SW480 (cell line): ENCODE measurements at places on chromosomes 4 and X.
A peak's percentile ranks its signal among the peaks of the same experiment; 100 is the strongest.

DNA sequence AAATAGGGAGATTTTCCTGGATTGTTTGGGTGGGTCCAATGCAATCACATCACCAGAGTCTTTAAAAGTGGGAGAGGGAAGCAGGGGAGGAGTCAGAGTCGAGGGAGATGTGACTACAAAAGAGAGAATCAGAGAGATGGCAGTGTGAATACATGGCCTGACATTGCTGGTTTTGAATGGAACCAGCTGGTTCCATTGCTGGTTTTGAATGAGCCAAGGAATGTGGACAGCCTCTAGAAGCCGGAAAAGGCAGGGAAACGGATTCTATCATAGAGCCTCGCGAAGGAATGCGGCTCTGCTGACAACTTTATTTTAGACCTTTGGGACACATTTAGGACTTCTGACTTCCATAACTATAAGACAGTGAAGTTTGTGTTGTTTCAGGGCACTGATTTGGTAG lies 627.0 kb upstream of the HTR2C start:
- no peak for DNase-seq

DNA sequence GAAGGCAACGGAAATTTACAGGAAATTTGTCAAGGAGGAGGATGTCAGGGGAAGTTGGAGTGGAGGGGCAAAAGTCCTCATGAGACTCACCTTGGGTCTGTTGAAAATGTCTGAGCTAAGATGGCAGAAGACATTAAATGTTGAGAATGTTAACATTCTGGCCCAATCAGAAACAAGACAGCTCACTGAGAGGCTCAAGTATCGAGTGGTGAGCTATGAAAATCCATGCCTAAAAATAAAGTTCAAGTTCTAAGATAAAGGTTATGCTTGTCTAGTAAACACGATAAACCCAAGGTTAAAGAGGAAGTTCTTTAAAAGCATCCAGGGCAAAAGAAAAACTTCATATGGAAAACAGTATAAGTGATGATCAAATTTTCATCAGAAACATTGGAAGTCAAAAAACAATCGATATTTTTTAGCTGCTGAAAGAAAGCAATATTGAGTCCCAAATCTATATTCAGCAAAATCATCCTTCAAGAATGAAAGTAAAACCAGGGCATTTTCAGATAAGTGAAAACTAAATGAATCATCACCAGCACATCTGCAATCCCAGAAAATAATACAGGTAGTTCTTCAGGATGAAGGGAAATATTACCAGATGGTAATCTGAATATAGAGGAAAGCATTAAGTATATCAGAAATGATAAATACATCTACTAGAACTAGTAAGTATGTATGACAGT lies 462.4 kb downstream of the TLL1 start:
- no peak for DNase-seq

GRCh38 chr4:11342401-11342800 lies 86.3 kb downstream of the HS3ST1 start:
- no peak for DNase-seq

GRCh38 chr4:41921476-41921875 lies 13.8 kb upstream of the TMEM33 start:
- DNase-seq, result no peak

DNA sequence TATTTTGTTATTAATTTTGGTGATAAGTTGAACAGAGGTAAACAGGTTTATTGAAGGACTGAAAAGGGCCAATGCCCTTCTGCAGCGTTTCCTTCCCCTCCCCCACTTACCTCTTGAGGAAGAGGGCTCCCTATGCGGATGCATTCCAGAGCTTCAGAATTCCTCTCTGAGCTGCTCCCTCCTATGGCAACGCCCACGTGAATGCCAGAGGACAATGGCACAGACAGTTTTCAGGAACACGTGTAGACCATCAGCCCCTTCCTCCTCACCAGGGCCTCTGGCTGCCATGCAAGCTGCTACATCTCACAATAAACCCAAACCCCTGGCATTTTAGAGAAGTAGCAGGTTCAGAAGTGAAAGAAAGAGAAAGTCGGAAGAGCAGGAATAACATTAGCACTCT lies 127.9 kb downstream of the CHRDL1 start:
- DNase-seq, result peak; percentile 47
